ENCODE measurements at places on chromosomes 5 and 9.

DNA sequence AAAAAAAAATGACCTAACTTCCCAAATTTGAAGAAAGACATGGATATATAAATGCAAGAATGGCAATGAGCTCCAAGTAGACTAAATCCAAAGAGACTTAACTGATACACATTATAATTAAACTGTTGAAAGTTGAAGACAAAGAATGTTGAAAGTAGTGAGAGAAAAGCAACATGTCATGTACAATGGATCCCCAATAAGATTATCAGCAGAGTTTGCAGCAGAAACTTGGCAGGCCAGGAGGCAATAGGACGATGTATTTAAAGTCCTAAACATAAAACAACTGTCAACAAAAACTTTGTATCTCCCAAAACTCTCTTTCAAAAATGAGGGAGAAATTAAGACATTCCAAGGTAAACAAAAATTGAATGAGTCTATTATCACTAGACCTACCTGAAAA lies 8.6 kb upstream of the DIRAS2 start:
- DNase-seq = no peak

DNA sequence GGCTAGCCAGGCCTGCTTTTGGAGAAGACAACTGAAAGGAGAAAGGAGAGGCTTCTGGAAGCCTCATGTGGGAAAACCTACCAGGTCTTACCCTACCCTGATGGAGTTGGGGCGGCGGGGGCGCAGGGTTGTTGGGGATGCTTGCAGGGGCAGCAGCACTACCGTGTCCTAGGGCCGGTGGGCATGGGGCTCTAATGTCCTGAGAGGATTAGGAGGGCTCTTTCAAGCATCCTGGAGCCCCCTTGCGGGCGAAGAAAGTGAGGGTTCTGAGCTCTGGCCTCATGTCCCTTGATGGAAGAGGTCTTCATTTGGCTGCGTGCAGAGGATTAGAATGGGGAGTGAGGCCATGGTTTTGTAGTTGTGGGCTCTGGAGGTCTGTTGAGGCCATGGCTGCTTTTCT lies 86.9 kb upstream of the PITX1 start:
- no peak for DNase-seq

DNA sequence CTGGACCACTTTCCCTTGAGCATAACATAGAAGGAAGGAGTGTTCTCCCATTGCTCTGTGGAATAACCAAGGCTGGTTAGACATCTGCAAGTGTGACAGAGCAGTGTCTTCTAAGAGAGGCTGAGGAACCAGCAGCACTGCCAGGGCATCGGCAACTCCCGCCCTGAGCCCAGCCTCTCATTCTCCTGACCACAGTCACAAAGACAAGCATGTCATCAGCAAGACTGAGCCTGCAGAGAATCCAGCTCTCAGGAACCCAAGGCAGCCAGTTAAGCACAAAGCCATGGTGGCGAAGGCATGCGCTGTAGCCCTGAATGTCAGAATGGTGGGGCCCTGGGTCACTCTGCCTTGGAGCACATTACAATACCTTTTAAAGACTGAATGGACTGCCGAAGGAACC lies 253.9 kb downstream of the AGTPBP1 start:
- no peak for DNase-seq

- no peak for DNase-seq
Measured at GRCh38 chr5:91378752-91379211, 4.3 kb downstream of the ARRDC3 start.

DNA sequence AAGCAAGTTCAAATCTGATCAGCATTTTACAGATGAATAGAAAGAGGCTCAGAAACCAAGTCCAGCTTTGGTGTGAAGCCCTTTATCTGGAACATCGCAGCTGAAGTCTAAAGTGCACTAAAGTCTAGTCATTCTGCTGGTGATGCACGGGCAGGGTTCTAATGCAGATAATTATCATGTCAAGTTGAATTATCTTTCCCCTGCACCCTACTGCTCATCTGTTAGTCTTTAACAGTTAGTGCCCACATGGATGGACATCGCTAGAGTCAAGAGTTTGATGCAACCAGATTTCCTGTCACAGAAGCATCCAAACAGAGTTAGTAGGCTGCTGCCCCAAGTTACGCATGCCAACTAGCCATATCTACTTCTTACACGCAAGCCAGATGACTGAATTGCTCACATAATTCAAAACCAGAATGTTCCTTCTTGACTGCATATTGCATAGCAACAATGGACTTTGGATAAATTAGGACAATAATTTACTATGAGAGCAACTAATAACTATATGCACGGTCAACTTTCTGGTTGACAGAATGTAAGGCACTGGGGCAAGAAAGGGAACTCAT lies 1.6 kb upstream of the TOMM5 start:
- no peak for DNase-seq

GRCh38 chr5:41856644-41857491 lies 13.4 kb downstream of the OXCT1 start:
- peak; percentile 28 for DNase-seq

GRCh38 chr5:158116965-158117364 lies 258.0 kb upstream of the CLINT1 start:
- no peak for DNase-seq

DNA sequence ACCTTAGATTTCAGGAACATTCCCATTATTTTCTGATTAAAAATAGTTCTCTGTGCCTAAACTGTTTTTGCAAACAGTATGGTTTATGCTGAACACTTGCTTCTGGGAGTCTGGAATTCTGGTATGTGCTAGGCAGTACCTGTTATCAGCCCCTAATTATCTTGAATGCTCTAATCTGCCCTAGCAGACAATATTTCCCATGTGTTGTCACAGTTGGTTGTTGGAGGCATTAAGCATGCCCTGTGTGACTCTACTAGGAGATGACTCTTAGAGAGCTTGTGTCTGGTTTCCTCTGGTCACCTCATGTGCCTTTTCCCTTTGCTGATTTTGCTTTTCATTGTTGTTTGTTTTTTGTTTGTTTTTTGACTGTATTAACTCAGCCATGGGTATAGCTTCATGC lies 36.6 kb downstream of the UHRF2 start:
- DNase-seq = no peak

- peak; percentile 25 for DNase-seq
Measured at GRCh38 chr5:176723440-176723839, 76.2 kb downstream of the TSPAN17 start.

DNA sequence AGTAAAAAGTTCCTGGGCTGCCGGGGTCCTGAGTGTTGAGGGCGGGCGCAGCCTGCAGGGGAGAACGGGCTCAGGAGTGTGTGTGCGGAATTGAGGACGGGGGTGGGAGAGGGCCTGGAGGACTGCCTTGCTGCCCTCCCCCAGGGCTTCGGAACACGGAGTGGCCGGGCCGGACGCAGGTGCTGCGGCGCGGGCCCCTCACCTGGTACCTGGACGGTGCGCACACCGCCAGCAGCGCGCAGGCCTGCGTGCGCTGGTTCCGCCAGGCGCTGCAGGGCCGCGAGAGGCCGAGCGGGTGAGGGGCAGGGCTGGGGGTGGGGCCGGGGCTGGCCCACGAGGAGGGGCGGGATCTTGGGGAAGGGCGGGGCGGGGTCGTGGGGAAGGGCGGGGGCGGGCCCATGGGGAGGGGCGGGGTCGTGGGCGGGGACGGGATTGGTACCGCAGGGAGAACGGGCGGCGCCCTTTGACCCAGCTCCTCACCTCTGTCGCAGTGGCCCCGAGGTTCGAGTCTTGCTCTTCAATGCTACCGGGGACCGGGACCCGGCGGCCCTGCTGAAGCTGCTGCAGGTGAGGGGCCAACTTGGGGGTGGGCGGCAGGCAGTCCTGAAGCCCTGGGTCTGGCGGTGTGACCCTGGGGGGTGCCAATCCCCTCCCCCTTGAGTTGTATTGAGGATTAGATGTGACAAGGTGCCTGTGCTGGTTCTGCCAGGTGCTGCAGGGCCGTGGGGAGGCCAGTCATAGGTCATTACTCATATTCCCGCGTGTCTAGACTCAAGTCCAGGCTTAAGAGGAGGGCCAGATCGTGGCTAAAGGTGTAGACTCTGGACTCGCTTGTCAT lies 7.1 kb downstream of the FPGS start:
- DNase-seq = no peak

GRCh38 chr5:160833806-160834205 lies 18.2 kb downstream of the ATP10B start:
- no peak for DNase-seq

- no peak for DNase-seq
Measured at GRCh38 chr9:9499546-9499945, 1113.3 kb downstream of the PTPRD start.

GRCh38 chr5:67355120-67355713 lies 158.6 kb upstream of the CD180 start:
- no peak for DNase-seq

DNA sequence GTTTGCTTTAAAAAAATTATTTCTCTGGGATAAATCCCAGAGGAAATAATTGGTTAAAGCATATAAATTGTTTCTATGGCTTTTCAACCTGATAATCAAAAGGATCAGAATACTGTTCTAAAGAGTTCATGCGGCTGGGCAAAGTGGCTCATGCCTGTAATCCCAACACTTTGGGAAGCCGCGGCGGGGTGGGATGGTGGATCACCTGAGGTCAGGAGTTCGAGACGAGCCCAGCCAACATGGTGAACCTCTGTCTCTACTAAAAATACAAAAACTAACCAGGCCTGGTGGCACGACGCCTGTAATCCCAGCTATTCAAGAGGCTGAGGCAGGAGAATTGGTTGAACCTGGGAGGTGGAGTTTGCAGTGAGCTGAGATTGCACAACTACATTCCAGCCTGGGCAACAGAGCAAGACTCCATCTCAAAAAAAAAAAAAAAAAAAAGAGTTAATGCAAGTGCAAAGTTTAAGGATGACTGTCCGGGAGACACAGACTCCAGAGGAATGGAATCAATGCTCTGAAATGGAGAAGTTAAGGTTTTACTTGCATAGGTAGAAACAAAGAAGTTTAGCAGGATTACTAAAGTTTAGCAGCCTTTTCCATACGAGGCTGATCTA lies 16.6 kb upstream of the GRHPR start:
- no peak for DNase-seq

DNA sequence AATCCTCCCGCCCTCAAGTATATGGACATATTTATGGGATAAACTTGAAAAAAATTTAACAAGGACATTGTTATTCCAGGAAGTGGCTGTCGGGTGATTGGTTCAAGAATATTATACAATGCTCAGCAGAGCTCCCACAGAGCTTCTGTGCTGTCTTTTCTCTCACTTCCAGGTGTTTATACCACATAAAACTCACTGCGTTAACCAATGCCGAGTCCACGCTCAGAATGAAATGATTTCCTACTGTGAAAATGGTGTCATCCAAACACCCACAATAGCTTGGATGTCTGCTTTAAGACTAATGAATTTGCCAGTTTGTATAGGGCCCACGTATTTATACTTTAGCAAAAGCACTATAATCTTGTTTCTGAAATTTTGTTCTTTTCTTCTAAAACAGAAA lies 368.2 kb downstream of the NDUFS4 start:
- no peak for DNase-seq

- no peak for DNase-seq
Measured at GRCh38 chr5:119651486-119651885, 22.1 kb downstream of the FAM170A start.

DNA sequence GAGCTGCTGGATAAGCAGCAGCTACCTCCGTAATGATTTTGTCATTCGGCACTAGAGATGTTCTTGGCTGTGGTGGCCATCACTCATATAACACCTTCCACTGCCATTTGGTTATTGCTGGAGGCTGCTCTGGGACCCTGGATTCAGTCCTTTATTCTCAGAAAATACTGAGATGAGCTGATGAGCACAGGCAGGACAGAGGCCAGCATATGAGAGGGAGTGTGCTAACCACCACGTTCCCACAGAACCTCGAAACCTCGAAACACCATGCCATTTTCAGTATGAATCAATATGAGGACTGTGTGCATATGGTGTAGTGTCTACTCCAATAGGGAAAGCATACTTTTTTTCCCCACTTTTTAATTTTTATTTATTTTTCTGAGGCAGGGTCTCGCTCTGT lies 56.6 kb downstream of the ADAM19 start:
- DNase-seq = no peak

- DNase-seq = no peak
Measured at GRCh38 chr5:107607671-107608345, 62.9 kb downstream of the EFNA5 start.

GRCh38 chr9:119781886-119782285 lies 412.7 kb upstream of the BRINP1 start:
- no peak for DNase-seq

DNA sequence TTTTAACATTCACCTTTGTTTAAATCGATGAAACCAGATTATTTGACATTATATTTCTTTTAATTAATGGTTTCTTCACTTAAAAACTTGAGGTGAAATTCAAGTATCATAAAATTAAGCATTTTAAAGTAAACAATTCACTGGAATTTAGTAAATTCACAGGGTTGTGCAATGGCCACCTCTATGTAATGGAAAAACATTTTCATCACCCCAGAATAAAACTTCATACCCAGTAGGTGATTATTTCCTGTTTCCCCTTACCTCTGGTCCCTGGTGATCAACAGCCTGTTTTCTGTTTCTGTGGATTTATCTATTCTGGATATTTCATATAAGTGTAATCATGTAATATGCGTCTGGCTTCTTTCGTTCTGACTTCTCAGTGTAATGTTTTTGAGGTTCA lies 27.2 kb downstream of the HSPA4 start:
- no peak for DNase-seq

DNA sequence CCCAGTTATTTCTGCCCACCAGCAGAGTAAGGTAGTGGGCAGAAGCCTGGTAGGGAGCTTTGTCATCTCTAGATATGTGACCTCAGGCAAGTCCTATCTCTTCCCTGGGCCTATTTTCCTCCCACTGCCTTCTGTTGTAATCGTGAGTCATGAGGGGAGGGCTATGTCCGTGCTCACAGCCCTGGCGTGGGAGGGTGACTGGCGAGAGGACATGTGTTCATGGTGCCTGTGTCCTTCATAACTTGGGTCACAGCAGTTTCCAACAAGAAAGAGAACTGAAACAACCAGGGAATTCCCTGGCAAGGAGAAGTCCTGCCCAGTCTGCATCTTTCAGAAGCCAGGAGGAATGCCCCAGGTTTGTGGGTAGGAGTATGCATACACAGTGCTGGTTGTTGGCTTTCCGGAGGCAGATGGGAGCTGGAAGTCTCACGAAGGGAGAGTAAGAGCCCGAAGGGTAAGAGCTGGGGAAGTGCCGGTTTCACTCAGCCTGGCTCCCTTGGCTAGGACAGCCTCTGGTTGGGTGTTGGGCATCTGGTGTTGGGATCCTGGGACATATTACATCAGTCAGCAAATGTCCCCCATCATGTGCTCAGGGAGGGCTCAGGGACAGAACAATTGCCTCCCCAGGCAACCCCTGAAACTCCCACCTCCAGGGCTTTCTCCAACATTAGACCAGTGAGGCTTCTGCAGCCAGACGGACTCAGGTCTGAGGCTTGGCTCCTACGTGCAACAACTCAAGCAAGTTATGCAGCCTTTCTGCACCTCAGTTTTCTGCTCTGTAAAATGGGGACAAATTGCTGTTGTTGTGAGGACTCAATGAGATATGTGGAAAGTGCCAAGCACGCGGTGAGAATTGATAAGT lies 4.3 kb upstream of the TIFAB start:
- no peak for DNase-seq

Data from T-helper 2 cell (primary cell).